ENCODE measurements at places on chromosomes 3 and 15. TPM values are rescaled to one million over a fixed set of nuclear protein-coding genes. Genes with fewer than 3 reads are reported as not detected.

The LIPC gene
- not detected for total RNA-seq

The CHRNA5 gene
- total RNA-seq, result 30.7 TPM

The GOLGA6L4 gene
- 0.39 TPM for total RNA-seq

The ATP13A5 gene
- total RNA-seq, result not detected

The TTC21A gene
- total RNA-seq, result 1.2 TPM

The CNTN4 gene
- not detected for total RNA-seq

The GPR62 gene
- total RNA-seq, result not detected

The FOXP1 gene
- total RNA-seq, result 13.4 TPM

The SNTN gene
- total RNA-seq, result not detected

The MGA gene
- 8.4 TPM for total RNA-seq

The APOD gene
- 1.2 TPM for total RNA-seq

The CSTA gene
- total RNA-seq, result 1.5 TPM

The KLHDC8B gene
- 6.0 TPM for total RNA-seq

The ZPLD1 gene
- not detected for total RNA-seq

The SLC38A3 gene
- total RNA-seq, result 0.06 TPM

The CCR5 gene
- total RNA-seq, result not detected

The FBN1 gene
- 8.5 TPM for total RNA-seq

The MRAS gene
- 11.0 TPM for total RNA-seq

The MAP2K1 gene
- 118 TPM for total RNA-seq

The ANKRD63 gene
- total RNA-seq, result 0.20 TPM

The SPTBN5 gene
- 0.21 TPM for total RNA-seq

The PYDC2 gene
- not detected for total RNA-seq

The CLDN11 gene
- 0.09 TPM for total RNA-seq

The RTP4 gene
- total RNA-seq, result not detected

The AGTR1 gene
- total RNA-seq, result 0.59 TPM

The INSYN1 gene
- total RNA-seq, result 2.7 TPM

The SKOR1 gene
- not detected for total RNA-seq

The ARPIN gene
- total RNA-seq, result 14.2 TPM

The DNASE1L3 gene
- total RNA-seq, result not detected

The TMCO5A gene
- total RNA-seq, result not detected

The THRB gene
- 1.3 TPM for total RNA-seq

The EFHB gene
- total RNA-seq, result 1.5 TPM

The RETNLB gene
- total RNA-seq, result not detected

The SH2D7 gene
- not detected for total RNA-seq

The ZMAT3 gene
- total RNA-seq, result 6.8 TPM

The PRRT3 gene
- total RNA-seq, result 1.2 TPM

The FETUB gene
- 0.23 TPM for total RNA-seq

The IL1RAP gene
- 4.0 TPM for total RNA-seq

The GABRA5 gene
- total RNA-seq, result 86.0 TPM

The SMCO1 gene
- not detected for total RNA-seq

The TBC1D2B gene
- 17.0 TPM for total RNA-seq

The UBXN7 gene
- total RNA-seq, result 6.7 TPM

The POLR2M gene
- total RNA-seq, result 59.8 TPM

The ADAMTS7 gene
- total RNA-seq, result 4.5 TPM

The LXN gene
- total RNA-seq, result 52.3 TPM

The ANKUB1 gene
- not detected for total RNA-seq

The CSPG4 gene
- 0.18 TPM for total RNA-seq

The SLC12A1 gene
- not detected for total RNA-seq

The HRG gene
- not detected for total RNA-seq

The ZIC4 gene
- total RNA-seq, result not detected

The BTLA gene
- total RNA-seq, result 0.14 TPM

The TIGIT gene
- total RNA-seq, result not detected

The AGBL1 gene
- not detected for total RNA-seq

The CLSTN2 gene
- total RNA-seq, result 0.05 TPM

The COL6A5 gene
- not detected for total RNA-seq

The AP4E1 gene
- total RNA-seq, result 10.2 TPM

The ZNF774 gene
- total RNA-seq, result 0.94 TPM
